ENCODE measurements at places on chromosomes 4 and X. TPM values are rescaled to one million over a fixed set of nuclear protein-coding genes. Genes with fewer than 3 reads are reported as not detected.

CHRNA9 gene
- 1.2 TPM for total RNA-seq

DNA sequence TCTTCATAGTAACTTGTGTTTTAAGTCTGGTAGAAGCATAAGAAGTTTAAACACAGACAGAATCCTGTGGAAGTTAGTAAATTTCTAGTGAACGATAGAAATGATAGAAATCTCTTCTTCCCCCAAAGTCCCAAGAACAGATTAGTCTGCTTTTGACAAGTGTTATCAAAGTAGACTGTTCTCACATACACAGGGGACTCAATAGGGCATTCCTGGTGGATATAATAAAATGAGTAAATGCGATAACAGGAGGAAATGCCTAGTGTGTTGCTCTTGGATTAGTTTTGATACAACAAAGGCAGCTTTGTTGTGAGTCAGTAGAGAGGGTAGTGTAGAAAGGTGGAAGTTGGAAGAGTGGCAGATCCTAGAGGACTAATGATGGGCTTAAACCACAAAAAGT lies 43.5 kb downstream of the CLCN3 start:
- DNase-seq: no peak

- no peak for DNase-seq
Observed at GRCh38 chrX:134846042-134846441, 144.7 kb upstream of the SMIM10 start.

PPARGC1A gene
- 10.6 TPM for total RNA-seq
